ENCODE measurements at places on chromosomes 4 and X.

GRCh38 chr4:74308215-74308614 lies at the start of gene EPGN:
EPGN (plus strand) TSS chr4:74308470; CDS start chr4:74308534, 64 bp downstream.
- DNase-seq = no peak

GRCh38 chrX:118727686-118728339 lies 407 bp downstream of the IL13RA1 start:
- peak; percentile 28 for DNase-seq

DNA sequence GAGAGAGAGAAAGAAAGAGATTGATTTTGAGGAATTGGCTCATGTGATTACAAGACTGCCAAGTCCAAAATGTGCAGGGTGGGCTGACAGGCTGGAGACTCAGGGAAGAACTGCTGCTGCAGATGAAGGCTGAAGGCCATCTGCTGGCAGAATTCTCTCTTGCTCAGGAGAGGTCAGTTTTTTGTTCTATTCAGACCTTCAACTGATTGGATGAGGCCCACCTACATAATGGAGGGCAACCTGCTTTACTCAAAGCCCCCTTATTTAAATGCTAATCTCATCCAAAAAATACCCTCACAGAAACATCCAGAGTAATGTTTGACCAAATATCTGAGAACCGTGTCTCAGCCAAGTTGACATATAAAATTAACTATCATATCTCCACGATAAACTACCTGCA lies 38.2 kb upstream of the MAMLD1 start:
- no peak for DNase-seq

DNA sequence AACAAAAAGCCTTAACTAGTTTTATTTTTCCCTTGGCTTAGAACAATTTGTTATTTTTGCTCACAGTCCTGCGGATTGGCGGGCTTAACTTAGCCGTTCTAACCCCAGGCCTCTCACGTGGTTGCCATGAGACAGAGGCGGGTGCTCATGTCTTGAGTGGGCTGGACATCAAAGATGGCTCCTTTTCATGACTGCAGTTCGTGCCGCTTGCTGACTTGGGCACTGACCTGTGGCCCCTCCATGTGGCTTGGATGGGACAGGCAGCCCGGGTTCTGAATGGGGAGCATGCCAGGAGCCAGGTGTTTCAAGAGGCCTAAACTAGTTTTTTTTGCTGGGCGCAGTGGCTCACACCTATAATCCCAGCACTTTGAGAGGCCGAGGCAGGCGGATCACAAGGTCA lies 40.7 kb downstream of the CDS1 start:
- no peak for DNase-seq

DNA sequence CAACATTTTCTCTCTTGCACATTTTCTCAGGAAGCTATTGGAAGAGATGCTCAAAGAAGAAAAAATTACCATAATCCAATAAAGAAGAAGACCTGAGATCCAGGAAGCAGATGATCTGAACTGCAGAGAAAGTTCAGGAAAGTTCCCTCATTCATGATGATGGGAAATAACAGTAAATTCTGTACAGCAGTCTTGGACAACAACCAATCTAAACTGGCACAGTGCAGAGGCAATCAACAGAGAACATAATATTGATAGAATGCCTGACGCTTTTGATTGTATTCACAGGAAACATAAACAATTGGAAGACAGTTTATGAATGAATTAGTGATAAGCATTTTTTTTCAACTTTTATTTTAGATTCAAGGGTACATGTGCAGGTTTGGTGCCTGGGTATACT lies 428.9 kb downstream of the KCTD8 start:
- DNase-seq = no peak

DNA sequence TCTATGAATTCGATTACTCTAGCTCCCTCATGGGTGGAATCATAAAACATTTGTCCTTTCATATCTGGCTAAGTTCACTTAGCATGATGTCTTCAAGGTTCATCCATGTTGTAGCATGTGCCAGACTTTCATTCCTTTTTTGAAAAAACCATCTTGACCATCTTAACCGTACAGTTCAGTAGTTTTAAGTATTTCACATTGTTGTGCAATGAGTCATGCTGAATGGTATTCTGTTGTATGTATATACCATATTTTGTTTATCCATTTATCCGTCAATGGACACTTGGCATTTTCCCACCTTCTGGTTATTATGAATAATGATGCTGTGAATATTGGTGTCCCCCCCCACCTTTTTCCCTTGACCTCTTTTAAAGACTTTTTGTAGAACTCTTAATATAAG lies 72.4 kb upstream of the TLR2 start:
- DNase-seq = no peak

DNA sequence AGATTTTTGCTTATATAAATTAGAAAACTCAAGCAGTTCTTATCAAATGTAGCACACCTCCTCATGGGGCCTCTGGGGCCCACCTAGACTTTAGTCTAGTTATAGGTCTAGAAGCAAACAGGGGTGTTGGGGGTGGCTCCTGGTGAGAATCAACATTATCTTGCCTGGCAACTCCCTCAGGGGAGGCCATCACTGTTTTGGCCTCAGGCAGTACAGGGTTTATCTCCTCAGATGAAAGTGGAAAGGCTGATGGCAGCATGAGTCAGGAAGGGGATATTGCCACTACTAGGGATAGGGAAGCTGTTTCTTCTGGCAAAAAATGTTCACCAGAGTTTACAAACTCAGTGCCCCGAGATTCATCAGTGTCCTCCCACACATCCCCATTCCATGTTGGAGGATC lies 232.4 kb upstream of the BMP3 start:
- no peak for DNase-seq

DNA sequence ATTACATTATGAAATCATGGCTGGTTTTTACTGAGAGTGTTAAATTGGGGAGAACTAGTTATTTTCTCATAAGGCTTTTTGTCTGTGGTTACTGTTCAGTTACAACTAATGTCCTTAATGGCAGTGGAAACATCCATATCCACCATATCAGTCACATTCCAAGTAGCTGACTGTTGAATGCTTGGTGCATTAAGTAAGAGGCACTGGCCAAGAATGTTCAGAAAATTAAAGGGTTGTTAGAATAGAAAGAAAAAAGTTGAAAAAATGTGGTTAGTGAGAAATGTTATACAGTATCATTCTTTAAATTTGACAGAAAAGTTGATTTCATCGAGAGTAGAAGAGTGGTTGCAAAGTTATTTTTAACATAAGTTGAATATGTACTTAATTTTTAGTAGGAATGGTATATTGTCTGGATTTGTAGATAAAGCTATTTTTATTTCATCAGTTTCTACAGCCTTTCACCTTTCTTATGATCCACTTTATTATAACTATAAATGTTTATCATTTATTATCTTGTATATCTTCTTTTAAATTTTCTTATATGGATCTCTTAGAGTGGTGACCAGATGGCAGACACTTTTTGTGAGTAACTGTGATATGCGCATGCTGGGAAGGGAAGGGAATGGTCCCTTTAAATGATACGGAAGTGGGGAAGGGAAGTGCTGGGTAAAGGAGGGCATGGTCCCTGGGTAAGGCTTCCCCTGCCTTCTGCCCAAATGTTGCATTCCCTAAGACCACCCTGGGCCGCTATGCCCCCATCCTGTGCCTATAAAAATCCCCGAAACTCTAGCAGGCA lies 2407.1 kb downstream of the ARAP2 start:
- no peak for DNase-seq

- DNase-seq = no peak
These were observed 147.8 kb upstream of the PAQR3 start for GRCh38 chr4:79087071-79087470.

- no peak for DNase-seq
These were observed 376 bp upstream of the C4orf36 start for GRCh38 chr4:86892636-86892960.

- DNase-seq = no peak
These were observed 2.6 kb downstream of the PLP1 start for GRCh38 chrX:103779141-103779789.

GRCh38 chr4:146370841-146371240 lies 150.9 kb downstream of the SLC10A7 start:
- no peak for DNase-seq

DNA sequence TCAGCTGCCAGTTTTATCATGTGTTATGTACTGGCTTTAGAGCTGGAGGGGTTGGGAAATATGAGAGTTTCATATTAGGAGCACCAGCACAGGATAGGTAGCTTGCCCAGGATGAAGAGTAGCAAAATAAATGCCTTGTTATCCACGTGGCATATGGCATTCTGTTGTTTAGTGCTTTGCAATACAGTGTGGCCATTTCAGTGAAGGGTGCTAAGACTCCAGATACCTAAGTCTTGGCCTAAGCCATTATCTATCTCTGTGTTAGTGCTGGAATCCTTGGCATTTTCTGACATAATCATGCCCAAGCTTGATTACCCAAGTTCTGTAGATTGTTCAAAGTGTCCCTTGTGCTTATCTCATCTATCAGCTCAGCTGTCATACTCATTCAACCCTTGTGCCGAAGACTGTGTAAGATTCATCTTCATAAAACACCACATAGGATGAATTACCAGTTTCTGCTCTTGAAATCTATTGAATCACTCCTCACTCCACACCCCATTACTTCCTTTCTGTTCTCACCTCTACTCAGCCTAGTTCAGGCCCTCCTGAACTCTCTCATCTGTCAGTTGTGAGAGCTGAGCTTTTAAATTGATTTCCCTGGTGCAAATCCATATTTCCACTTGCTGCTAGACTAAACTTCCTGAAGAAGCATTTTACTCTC lies 73.5 kb downstream of the CLCN5 start:
- DNase-seq = no peak

- no peak for DNase-seq
These were observed 5.7 kb downstream of the ACOT9 start for GRCh38 chrX:23737413-23737812.

GRCh38 chr4:48670587-48670986 lies 109.5 kb downstream of the FRYL start:
- no peak for DNase-seq

DNA sequence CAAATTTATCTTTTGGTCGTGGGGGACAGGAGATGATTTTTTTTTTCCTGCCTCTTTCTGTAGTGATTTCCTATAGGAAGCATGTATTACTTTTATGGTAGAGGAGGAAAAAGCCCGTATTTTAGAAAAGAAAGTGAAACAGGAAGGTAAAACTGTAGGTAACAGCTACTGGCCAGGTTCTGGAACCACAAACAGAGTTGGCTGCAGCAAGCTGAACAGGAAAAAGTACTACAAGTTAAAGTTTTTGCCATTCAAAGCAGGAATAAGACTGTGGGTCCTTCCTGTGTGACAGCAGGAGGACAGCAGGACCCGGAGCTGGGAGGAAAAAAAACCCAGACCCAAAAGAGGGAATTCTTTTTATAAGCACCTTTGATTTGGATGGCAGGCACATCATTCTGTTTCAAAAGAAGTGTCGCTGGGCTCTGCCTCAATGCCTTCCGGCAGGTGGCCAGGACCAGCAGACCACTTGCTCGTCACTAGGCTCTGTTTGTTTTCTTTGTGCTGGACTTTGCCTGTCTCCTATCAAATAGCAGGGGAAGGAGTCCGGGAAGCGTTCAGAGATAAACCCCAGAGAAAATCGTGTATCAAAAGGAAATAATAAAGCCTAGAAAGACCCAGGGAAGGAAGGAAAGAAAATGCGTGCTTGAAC lies 277.9 kb downstream of the ADGRA3 start:
- DNase-seq = no peak

DNA sequence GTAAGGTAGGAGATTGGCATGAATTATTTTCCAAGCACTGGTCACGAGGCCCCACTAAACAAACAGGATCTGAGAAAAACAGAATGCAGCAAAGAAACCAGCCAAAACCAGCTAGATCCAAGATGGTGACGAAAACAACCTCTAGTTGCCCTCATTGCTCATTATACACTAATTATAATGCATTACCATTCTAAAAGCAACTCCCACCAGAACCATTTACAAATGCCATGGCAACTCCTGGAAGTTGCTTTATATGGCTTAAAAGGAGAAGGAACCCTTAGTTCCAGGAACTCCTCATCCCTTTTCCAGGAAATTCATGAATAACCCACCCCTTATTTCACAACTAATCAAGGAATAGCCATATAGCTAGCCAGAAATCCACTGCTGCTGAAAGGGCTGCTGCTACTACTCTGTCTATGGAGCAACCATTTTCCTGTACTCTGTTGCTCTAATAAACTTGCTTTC lies 69.3 kb downstream of the ABCB7 start:
- DNase-seq = no peak

DNA sequence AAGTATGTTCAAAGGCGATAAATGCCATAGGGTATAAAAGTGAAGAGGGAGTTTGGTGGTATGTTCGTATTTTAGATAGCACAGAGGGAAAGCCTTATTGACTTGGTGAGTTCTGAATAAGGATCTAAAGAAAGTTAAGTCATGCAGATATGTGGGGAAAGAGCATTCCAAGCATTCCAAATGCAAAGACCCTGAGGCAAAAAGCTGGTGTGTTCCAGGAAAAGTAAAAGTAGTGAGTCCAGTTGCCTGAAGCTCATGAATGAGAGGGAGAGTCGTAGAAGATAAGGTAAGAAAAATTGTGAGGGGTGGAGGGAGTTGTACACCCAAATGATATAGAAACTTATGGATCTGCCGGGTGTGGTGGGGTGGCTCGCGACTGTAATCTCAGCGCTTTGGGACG lies 426.7 kb downstream of the RPA4 start:
- DNase-seq = no peak

GRCh38 chrX:18288716-18289115 lies 65.8 kb downstream of the SCML2 start:
- no peak for DNase-seq

GRCh38 chrX:109760922-109761250 lies 27.8 kb upstream of the ACSL4 start:
- no peak for DNase-seq

GRCh38 chr4:32172086-32172485 lies 1451.9 kb downstream of the PCDH7 start:
- no peak for DNase-seq

Data from GM13976 (cell line).